ENCODE measurements at places on chromosomes 1 and 21.

DNA sequence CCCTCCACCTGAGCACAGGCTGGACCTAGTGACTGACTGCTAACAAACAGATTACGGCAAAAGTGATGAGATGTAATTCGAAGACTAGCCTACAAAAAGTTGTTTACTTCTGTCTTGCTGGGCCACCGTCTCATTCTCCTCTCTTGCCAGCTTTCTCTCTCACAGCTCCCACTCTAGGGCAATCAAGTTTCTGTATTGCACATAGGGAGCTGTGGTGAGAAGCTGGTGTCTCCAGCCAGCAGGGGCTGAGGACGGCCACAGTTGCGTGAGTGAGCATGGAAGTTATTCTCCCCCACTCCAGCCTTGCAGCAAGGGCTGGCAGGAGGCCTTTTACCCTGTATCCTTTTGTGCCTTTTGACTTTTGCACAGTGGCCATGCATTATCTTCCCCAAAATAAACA is 8.6 kb upstream of the COL6A2 start:
- DNase-seq, result no peak

DNA sequence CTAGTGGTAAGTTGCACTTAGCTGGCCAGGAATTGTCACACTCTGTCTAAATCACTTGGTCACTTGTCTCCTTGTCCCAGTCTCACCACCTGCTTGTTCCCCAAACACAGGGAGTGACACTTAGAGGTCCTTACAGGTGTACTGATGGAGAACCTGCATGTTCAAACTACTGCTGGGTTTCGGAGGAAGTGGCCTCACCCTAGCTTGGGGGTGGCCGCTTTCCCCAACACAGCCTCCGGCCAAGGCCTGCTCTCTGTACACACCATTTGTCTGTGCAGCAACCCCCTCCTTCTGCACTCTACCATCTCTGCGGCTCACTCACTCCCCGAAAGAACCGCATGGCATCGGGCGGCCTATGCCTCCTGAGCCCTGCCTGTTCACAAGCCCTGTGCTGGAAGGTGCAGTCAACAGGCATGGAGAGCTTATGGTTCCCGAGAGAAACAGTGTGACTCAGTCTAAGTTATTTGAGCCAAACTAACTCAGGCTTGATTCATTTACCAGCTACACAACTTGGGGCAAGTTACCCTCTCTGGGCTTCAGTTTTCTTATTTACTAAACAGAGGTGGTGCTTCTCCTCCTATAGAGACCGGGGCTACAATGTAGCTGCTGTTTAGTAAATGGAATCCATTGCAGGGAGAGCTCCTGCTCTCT is 10.5 kb upstream of the SPRR4 start:
- DNase-seq, result no peak

- DNase-seq, result no peak
These were observed 749 bp downstream of the AKIRIN1 start for GRCh38 chr1:38991638-38992411.

- no peak for DNase-seq
These were observed 74.0 kb downstream of the NUF2 start for GRCh38 chr1:163395790-163396189.

GRCh38 chr1:35505911-35506798 is 51.0 kb downstream of the KIAA0319L start:
- DNase-seq, result no peak

GRCh38 chr1:24463776-24464735 is 38.6 kb upstream of the RCAN3 start:
- peak; percentile 36 for DNase-seq

GRCh38 chr1:158916085-158916484 is 15.3 kb upstream of the PYHIN1 start:
- no peak for DNase-seq
